Lung (tissue), 17 donors: ENCODE measurements at places on chromosomes 4 and X. TPM values are rescaled to one million over a fixed set of nuclear protein-coding genes. Genes with fewer than 3 reads are reported as not detected.
A peak's percentile ranks its signal among the peaks of the same experiment; 100 is the strongest.

VEGFC gene
- 11.1 TPM for polyA plus RNA-seq

HERC5 gene
- polyA plus RNA-seq = 4.7 TPM

CDKL2 gene
- polyA plus RNA-seq = 2.7 TPM

XKRX gene
- polyA plus RNA-seq = 1.6 TPM

ZBTB49 gene
- 1.8 TPM for polyA plus RNA-seq

RAB9B gene
- 0.33 TPM for polyA plus RNA-seq

HPGDS gene
- polyA plus RNA-seq = 1.2 TPM

- H3K27ac ChIP-seq = no peak overlapping the region
- H3K36me3 ChIP-seq = no peaks in the 10 kb centered on the region
- H3K4me3 ChIP-seq = no peak overlapping the region
Measured at GRCh38 chr4:100081491-100081890, 108.8 kb downstream of the DDIT4L start.

DNA sequence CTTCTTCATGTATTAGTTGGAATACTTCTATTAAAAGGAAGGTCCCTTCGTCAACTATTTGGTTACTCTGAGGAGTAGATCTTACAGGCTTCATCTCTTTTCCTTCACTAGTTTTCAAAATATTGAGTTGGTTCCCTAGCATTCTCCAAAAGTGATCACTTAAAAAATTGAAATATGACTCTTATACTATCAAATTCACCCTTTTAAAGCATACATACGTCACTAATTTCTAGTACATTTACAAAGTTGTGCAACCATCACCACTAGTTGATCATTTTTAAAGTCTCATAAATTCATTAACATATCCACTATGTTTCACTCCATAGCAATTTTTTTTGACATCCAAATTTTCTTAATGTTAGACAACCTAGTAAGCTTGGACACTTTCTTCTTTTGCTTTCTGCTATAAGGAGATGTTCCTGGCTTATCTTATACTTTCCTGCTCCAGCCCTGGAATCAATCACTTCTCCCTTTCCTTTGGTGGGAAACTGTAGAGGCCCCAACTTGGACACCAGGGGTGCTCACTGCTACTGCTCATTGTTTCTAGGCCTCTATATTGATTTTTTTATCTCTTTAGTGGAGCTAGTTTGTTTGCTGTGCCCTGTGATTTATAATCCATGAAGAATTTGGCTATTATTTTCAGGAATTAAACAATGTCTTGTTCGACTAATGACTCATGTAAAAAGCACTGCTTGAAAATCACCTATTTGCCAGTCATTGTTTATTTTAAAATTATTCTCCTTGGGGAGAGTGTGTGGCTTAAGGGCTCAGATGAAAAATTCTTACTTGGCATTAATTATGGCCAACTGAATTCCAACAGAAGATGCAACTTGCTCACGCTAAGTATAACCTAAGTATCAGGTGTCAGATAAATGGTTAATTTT lies 4.0 kb upstream of the ZFX start:
- H3K4me3 ChIP-seq = no peak overlapping the region
- no peak for DNase-seq
- H3K4me1 ChIP-seq = no peaks in the 10 kb centered on the region
- no peaks in the 10 kb centered on the region for H3K36me3 ChIP-seq
- H3K27ac ChIP-seq = no peak overlapping the region

DNA sequence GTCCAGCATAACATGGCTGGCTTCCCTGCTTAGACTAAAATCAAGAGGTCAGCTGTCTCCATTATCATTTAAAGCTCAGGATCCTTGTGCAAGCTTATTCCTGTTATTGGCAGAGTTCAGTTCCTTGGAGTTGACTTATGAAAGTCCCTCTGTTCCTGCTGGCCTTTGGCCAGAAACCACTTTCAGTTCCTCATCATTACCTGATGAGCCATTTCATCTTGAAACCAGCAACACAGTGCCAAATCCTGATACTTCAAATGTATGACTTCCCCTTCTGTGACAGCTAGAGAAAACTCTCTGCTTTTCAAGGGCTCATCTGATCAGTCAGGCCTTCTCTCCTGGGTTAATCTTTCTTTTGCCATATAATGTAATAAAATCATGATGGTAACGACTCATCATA lies 110.6 kb upstream of the FSTL5 start:
- H3K27me3 ChIP-seq = no peaks in the 10 kb centered on the region
- no peak overlapping the region for H3K27ac ChIP-seq
- no peak overlapping the region for H3K4me3 ChIP-seq
- DNase-seq = no peak
- no peaks in the 10 kb centered on the region for H3K36me3 ChIP-seq

DNA sequence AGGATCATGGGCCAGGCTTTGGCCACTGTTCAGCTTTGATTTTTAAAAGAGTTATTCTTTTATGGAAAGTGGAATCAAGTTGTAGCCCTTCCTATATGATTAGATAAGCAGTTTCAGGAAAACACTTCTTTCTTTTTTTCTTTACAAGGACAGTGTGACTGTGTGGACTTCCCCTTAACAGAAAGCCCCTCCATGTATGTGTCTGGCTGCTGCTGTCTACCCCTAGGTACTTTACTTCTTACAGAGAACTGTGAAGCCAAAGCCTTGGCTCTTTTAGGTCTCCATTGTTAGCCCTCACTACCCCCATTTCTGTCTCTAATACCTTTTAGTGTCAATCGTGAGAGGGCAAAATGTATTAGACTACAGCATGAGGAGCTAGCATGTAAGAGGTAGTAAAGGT lies 19.1 kb downstream of the VSIG1 start:
- DNase-seq = no peak
- no peak overlapping the region for H3K27ac ChIP-seq
- H3K36me3 ChIP-seq = no peaks in the 10 kb centered on the region
- H3K27me3 ChIP-seq = peaks cover 13% of the 10 kb centered on the region

DNA sequence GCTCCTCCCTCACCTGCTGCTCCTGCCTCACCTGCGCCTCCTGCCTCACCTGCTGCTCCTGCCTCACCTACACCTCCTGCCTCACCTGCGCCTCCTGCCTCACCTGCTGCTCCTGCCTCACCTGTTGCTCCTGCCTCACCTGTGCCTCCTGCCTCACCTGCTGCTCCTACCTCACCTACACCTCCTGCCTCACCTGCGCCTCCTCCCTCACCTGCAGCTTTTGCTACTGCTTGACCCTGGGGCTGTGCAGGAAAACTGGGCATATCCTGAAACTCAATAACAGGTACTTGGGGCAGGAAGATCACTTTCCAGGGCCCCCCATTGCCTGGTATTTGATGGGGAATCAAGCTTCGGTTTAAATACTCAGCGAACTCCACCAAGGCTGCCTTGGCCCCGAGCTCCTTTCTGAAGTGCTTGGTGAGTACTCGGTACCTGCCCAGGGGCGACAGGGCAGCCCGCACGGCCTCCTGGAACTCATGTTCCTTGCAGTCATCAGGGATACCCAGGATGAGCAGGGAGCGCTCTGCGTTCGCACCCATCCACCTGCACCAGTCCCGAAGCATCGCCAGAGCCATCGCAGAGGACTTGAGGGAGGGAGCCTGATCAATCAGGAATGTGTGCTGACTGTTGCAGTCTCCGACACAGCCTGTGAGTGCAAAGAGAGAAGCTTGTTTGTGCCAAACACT lies 2.7 kb downstream of the PNMA6E start:
- H3K27me3 ChIP-seq = no peaks in the 10 kb centered on the region
- H3K4me3 ChIP-seq = no peak overlapping the region
- no peak overlapping the region for H3K27ac ChIP-seq
- H3K4me1 ChIP-seq = no peaks in the 10 kb centered on the region

DNA sequence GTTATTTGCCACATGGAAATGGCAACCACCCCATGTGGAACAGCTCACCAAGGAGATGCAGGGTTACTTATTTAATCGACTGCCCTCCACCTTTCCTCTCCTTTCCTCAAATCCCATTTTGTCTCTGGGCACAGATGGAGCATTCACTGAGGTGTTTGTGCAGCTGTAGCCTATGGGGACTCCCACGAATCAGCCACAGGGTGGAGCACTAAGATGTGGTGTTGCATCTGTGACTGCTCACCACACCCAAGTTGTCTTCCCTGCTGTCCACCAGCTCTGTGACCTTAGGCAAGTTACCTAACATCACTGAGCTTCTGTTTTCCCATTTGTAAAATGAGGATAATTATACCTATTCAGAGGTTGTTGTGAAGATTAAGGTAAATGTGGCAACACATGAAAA lies 252.4 kb upstream of the CPEB2 start:
- H3K36me3 ChIP-seq = no peaks in the 10 kb centered on the region
- H3K27me3 ChIP-seq = no peaks in the 10 kb centered on the region
- no peak overlapping the region for H3K27ac ChIP-seq
- H3K4me1 ChIP-seq = no peaks in the 10 kb centered on the region
- H3K4me3 ChIP-seq = no peak overlapping the region

DNA sequence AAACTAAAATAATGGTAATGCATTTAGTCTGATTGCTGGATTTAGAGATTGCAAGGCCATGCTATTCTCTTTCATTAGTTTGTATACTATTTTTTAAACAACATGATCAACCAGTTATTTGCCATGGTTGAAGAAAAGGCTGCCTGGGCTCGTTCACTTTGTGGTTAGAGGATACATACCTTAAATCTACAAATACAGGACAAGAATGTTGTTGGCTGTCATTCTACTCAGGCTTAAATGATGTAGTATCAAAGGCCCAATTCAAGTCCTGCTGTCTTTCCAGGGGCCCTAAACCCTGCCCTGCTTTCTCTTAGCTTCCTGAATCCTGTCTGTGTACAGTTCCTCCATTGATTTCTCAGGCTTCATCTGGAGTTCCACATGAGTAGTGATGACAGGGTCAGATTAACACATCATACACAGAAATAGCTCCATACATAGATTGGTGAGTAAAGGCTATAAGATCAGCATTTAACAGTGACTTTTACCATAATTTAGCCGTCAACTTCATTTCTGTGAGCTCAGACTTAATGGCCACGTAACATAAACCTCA lies 114.9 kb upstream of the GPRIN3 start:
- no peaks in the 10 kb centered on the region for H3K4me1 ChIP-seq
- H3K27me3 ChIP-seq = no peaks in the 10 kb centered on the region
- DNase-seq = no peak
- no peak overlapping the region for H3K27ac ChIP-seq
- no peak overlapping the region for H3K4me3 ChIP-seq

- H3K36me3 ChIP-seq = no peaks in the 10 kb centered on the region
- H3K27me3 ChIP-seq = no peaks in the 10 kb centered on the region
- no peak overlapping the region for H3K4me3 ChIP-seq
- DNase-seq = no peak
- H3K4me1 ChIP-seq = peaks cover 17% of the 10 kb centered on the region
Measured at GRCh38 chr4:152973629-152974467, 37.7 kb downstream of the FHDC1 start.

GRCh38 chr4:113756005-113756410 lies 5.5 kb downstream of the CAMK2D start:
- DNase-seq = peak; percentile 70
- H3K4me1 ChIP-seq = peaks cover 9% of the 10 kb centered on the region
- H3K27ac ChIP-seq = no peak overlapping the region

DNA sequence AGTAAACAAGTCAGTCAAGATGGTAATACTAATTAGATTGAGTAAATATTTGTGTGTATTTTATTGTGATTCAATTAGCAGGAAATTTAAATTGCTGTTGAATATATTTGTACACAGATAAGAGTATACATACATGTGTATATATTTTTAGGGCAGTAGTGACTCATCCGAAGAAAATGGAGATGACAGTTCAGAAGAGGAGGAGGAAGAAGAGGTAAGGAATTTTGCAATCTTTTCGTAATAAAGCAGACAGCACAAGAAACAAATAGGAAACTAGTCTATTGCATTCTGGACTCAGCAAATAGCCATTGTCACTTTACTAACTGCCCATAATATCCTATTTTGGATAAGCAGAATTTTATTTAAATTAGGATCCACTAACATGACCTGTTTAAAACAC lies 6.6 kb downstream of the IBSP start:
- H3K4me3 ChIP-seq = no peak overlapping the region
- no peaks in the 10 kb centered on the region for H3K36me3 ChIP-seq
- H3K27ac ChIP-seq = no peak overlapping the region
- H3K4me1 ChIP-seq = peaks cover 3% of the 10 kb centered on the region
- H3K27me3 ChIP-seq = no peaks in the 10 kb centered on the region

DNA sequence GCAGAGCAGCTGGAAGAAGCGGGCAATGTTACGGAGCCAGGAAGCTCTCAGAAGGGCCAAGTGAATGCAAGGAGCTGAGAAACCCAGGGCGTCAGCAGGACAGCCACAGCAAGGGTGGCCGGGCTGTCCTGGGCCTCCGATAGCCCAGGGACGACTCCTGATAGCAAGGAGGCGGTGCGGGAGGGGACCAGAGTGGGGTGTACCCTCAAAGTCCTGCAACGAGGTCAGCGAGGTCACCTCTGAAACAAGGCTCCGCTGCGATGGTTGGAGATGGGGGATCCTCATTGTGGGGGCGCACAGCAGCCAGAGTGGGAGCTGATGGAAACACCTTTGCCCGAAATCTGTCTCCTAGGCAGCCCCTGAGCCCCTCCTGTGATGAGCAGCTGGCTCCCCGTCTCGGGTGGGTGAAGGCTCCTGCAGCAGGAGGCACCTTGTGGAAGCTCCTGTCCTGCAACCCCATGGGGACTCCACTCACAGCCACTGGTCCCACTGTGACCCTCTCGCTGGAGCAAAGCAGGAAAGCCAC lies 4.3 kb upstream of the CCNQ start:
- H3K27me3 ChIP-seq = no peaks in the 10 kb centered on the region
- no peak overlapping the region for H3K4me3 ChIP-seq
- H3K27ac ChIP-seq = no peak overlapping the region
- H3K4me1 ChIP-seq = no peaks in the 10 kb centered on the region
- H3K36me3 ChIP-seq = no peaks in the 10 kb centered on the region

DNA sequence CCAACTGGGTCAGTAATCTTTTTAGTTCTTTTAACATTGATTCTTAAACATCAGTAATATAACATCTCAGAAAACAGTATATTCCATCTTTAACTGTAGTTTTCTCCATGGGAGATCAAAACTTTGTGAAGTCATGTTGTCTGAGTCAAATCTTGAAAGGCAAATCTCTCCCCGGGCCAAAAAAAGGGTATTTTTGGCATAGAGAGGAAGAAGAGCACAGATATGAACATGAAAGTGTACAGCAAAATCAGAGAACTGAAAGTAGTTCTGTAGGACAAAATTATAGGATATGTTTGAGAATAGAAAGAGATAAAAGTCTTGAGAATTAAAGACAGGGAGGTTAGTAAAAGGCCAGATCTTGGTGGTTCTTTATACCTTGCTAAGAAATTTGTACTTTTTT lies 176.4 kb upstream of the GYPA start:
- no peaks in the 10 kb centered on the region for H3K27me3 ChIP-seq
- no peak overlapping the region for H3K4me3 ChIP-seq
- no peak overlapping the region for H3K27ac ChIP-seq
- no peaks in the 10 kb centered on the region for H3K36me3 ChIP-seq
- H3K4me1 ChIP-seq = no peaks in the 10 kb centered on the region
- DNase-seq = no peak

DNA sequence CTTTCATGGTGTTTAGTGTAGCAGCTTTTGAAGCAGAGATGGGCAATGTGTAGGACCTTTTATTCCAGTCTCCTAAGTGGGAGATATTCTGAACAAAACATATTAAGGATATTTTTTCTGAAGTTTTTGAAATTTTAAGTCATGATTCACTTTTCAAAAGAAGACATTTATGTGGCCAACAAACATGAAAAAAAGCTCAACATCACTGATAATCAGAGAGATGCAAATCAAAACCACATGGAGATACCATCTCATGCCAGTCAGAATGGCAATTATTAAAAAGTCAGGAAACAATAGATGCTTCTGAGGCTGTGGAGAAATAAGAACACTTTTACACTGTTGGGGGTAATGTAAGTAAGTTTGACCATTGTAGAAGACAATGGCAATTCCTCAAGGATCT lies 76.0 kb downstream of the FAT4 start:
- no peak overlapping the region for H3K4me3 ChIP-seq
- H3K4me1 ChIP-seq = peaks cover 25% of the 10 kb centered on the region
- DNase-seq = no peak
- H3K36me3 ChIP-seq = no peaks in the 10 kb centered on the region
